ENCODE measurements at places on chromosomes 2 and 18. TPM values are rescaled to one million over a fixed set of nuclear protein-coding genes. Genes with fewer than 3 reads are reported as not detected.

Gene LYPD6B
- total RNA-seq: 0.32 TPM

Gene FOXD4L1
- 0.44 TPM for total RNA-seq

Gene ZNF804A
- under 0.01 TPM for total RNA-seq

Gene ATP9B
- 54.4 TPM for total RNA-seq

Gene GBX2
- not detected for total RNA-seq

Gene GNLY
- 2.6 TPM for total RNA-seq

Gene NAB1
- total RNA-seq: 71.8 TPM

Gene HAUS1
- total RNA-seq: 52.6 TPM

Data from breast epithelium (tissue), 4 donors.